ENCODE measurements at places on chromosomes 16 and 17.

- no peak for DNase-seq
Observed at GRCh38 chr16:50190292-50190691, 37.2 kb downstream of the TENT4B start.

GRCh38 chr17:49722066-49722465 lies 14.3 kb upstream of the SLC35B1 start:
- peak; percentile 64 for DNase-seq

DNA sequence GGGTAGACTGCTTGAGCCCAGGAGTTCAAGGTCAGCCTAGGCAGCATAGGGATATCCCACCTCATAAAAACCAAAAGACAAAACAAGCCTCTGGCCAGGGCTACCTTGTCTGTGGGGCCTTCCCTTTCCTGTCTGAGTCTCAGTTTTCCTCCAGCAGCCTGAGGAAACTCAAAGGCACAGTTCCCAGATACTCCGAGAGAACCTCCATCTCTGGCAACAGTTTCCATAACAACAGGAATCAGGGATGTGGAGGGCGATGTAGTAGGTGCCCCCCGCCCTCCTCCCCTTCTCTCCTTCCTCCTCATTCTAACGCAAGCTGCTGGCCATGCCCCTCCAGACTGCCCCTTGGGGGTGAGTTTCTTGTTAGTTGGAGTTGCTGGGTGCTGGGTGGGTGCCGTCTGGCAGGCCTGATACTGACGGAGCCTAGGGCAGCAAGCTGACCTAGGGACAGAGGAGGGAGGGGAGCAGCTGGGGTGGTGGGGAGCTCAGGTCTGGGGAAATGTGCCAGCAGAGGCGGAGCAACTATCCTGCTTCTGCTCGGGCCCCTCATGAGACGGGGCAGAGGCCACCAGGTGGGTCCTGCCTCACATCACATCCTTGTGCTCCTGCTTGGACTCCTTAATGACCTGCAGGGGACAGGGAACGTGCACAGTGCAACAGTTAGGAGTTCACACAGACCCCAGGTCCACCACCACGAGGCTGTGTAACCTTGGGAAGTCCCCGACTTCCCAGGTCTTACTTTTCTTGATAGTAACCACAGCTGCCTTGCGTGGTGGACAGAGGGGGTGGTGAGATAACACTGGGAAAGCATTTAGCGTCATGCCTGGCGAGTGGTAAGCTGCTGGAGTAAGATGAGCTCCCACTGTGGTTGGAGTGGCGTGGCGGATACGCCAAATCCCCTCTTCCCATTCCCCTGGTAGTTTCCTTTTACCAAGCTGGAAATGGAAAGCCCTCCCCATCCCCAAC lies 7.8 kb upstream of the EFTUD2 start:
- DNase-seq: no peak

DNA sequence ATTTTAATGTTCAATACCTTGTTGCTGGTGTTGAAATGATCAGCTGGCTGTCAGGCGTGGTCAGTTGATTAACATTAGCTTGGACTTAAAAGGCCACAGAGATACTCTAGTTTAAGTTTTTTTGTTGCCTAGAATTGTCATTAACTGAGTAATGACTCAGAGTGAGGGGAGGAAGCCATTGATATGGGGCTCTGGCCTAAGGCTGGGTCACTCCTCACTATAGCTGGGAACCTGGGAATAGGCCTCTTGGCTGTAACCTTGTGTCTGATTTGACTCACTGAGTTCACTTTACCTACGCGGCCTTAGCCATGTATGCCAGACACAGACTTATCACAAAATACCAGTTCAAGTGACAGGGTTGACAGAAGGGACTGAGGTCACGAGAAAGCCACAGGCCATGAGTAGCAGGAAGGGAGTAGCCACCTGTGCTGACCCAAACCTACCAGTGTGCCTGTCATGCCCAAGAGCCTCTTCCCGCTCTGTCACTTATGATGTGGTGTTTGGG lies 37.9 kb upstream of the ADCY7 start:
- no peak for DNase-seq
